Activated CD4-positive, alpha-beta memory T cell treated with anti-CD3 and anti-CD28 coated beads for 36 hours (primary cell): ENCODE measurements at places on chromosomes 16 and 17. TPM values are rescaled to one million over a fixed set of nuclear protein-coding genes. Genes with fewer than 3 reads are reported as not detected.

Gene PRAC1
- total RNA-seq: not detected

Gene TMEM88
- 2.4 TPM for total RNA-seq

Gene NPIPB6
- 1.8 TPM for total RNA-seq

Gene ZNF174
- total RNA-seq: 6.0 TPM

Gene MYCBPAP
- total RNA-seq: 8.1 TPM

Gene DRC3
- total RNA-seq: 0.34 TPM

DNA sequence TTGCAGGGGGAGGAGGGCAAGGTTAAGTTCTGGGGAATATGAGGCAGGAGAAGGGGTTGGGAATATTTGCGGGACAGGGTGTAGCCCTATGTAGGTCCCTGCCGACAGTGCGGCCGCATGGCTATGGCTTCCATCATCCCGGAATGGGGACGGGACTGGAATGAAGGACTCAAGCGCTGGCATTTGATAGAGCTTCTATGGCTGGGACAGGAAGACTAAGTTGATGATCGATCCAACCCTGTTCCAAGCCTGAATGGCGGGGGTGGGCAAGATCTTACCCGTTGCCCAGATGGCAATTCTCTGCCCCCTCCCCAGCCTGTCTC, 47.1 kb downstream of the SRCIN1 start:
- no peak for DNase-seq

- DNase-seq: no peak
Measured at GRCh38 chr16:1763521-1764511, 7.5 kb downstream of the NME3 start.

- peak; percentile 82 for DNase-seq
Measured at GRCh38 chr17:17484451-17484899, 7.7 kb downstream of the MED9 start.

GRCh38 chr16:67801241-67801640, 5.1 kb downstream of the RANBP10 start:
- no peak for DNase-seq

DNA sequence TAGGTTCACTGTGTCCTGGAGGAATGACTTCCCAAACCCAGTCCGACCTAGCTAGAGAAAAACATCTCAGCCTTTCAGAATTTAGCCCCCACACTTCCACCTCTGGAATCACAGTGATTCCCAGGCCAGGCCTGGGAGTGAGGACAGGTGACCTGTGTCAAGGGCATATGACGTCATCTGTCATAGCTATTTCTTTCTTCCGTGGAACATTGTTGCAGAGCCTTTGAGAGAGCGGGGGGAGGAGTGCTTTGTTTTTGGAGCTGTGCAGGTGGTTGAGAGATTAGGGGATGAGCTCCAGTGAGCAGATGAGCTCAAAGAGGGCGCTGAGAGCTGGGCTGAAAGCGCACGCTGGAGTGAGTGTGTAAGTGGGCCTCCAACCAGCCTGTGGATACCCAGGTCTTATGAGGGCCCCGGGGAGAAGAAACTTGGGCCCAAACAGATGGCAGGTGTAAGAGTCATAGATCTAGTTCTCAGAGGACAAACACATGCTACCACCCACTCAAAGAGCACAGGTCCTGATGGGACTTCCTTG, 344.8 kb downstream of the SNX29 start:
- no peak for DNase-seq

DNA sequence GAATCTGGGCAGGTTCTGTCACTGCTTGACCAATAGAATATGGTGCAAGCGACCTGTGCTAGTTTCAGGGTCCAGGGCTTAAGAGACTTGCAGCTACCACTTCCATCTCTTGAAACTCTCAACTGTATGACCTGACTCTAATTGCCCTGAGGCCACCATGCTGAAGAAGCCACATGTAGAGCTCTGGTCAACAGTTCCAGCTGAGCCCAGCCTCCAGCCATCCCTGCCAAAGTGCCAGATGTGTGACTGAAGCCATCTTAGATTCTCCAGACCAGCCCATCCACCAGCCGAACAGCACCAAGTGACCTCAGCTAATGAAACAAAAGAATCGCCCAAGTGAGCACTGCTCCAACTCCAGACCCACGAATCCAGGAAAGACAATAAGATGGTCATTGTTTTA, 3.4 kb upstream of the MT2A start:
- no peak for DNase-seq

DNA sequence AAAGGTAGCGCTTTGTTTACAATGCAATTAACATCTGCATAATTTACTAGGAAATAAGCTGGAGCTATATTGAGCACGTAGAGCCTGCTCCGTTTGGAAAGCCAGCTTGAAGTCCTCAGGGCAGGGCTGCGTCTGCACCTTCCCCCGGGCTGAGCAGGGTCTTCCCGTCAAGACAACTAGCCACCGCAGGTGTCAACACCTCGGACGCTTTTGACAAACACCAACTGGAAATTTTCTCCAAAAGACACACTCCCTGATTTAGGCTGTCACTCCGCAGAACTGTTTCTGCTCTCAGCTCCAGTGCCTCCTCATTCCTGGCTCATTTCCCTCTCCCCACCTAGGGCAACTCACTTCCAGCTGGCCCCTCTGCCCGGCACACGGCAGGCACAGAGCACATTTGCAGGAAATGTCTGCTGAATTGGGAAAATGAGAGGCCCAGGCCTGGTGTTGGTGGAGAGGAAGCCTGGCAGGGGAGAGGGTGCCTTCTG, 170.3 kb downstream of the MAF start:
- DNase-seq: no peak

GRCh38 chr17:40450175-40450574, 6.9 kb downstream of the IGFBP4 start:
- peak; percentile 55 for DNase-seq

DNA sequence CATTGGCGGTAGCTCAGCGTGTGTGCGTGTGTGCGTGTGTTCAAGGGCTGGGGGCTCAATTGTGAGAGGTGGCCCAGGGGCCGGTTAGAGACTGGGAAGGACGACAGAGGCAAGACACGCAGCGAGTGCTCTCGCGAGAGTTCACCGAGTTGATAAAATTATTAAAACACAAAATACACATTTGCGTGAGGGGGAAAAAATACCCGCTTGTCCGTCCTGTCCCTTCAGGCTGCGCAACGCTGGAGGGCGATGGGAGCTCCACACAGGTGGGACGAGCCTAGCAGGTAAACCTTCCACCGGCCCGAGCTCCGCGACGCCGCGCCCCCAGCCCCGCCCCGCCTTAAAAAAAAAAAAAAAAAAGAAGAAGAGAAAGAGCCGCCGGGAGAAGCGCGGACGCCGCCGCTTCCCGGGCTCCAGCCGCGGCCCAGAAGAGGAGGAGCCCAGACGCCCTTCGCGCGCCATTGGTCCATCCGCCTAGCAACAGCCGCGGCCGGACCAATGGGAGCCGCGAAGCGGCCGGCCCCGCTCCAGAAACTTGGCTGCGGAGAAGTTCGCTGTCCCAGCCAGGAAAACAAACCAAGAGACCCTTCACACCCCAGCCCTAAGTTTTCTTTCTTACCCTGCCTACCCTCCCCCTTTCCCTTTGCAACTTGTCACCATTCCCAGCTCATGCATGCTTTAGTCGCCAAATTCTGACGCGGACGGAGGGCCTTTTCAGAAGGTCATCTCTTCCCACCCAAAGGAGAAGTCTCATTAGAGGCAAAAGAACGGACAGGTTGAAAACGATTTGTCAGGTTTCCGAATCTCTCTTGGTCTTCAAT, 169.9 kb upstream of the MAF start:
- DNase-seq: peak; percentile 84

GRCh38 chr17:80708480-80708879, 163.8 kb downstream of the RPTOR start:
- DNase-seq: no peak

DNA sequence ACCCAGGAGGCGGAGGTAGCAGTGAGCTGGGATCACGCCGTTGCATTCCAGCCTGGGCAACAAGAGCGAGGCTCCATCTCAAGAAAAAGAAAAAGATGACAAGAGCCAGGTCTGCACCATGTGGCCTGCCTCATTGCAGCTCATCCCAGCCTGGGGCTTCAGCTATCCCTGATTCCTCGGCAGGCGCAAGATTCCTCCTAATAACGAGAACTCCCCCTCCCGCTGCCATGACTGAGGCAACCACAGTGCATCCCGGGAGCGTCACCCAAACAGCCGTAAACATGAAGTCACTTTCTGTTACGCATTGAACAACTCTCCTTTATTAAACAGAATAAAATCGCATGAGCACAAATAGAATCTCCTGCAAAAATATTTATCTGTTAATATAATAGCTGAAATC, 120.6 kb downstream of the MGAT5B start:
- DNase-seq: no peak

DNA sequence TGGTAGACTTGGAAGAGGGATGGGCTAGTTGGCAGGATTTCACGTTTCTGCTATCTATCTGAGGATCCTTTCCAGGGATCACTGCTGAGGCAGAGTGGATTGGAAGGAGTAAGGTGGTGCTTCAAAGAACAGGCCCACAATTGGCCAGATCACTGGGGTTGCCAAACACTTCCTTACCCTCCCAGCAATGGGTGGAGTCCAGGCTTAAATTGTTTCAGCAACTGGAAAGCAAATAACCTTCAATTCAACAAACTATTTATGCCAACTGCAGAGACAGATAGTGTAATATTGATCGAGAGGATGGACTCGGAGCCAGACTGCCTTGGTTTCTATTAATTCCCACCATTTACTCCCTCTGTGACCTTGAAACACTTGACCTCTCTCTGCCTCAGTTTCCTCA, 2.1 kb downstream of the ARRB2 start:
- no peak for DNase-seq

DNA sequence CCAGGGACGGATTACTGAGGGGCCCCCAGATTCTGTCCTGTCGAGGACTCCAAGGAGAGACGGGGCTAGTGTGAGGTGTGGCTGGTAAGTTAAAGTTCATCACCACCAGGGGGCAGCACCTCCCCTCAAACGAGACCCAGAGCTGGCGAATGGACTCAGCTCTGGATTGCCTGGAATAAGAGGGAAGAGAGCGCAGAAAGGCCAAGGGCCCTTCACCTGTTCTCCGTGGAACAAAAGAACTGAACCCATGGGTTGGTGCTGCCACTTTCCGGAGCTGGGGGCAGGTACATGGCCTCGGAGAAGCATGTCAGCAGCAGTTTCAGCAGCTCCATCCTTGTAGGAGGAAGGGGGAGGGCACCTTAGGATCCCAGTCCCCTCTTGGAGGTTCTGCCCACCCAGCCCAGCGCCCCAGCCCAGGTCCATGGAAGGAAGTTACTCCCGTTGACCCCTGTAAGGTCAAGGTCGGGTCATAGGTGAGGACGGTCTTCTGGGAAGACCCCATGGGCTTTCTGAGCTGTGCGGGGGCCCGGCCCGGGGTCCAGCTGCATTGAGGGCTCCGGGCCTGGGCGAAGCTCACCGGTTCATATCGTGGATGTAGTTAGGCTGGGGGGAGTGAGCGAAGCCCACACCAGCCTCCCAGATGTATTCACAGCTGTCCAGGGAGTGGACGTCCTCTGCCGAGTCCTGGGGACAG, 10.8 kb downstream of the HID1 start:
- DNase-seq: peak; percentile 90

DNA sequence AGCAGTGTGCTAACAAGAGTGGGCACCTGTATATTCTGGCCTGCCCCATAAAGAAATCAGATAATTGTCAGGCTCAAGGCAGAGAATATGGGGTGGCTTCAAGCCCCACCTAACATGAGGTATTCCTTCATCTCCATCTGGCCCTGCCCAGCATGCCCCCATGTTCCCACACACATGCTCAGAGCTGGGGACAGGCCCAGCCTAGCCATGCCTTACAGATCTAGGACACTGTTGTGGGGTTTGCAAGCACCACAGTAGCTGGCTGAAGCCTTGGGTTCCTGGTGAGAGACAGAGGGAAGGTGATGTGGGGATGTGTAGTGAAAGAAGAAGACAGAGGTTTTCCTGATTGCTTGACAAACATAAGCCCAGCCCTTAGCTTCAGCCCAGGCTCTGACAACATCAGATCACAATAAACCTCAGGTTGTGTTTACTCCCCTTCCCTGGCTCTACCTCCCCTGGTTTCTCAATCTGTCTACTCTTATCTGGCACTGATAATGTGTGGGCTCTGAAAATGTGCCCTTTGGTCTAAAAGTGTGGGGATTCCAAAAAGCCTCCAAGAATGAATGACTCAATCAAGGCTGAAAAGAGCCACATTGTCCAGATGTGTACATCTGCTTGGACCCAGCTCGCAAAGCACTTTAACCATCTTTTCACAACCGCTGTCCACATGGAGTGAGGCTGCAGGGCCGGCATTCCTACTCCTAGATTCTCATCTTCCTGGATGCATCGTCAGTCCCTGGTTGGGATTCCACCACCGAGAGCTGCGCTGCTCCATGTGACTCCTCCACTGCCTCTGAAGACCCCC, 34.4 kb downstream of the CDRT4 start:
- DNase-seq: no peak
